ENCODE measurements at places on chromosomes 11 and 22.

GRCh38 chr11:108472681-108473080 is 5.4 kb upstream of the C11orf65 start:
- no peak for DNase-seq

GRCh38 chr11:94241896-94242295 is 62.5 kb upstream of the IZUMO1R start:
- no peak for DNase-seq

- DNase-seq: no peak
Measured at GRCh38 chr11:135027461-135027860, 615.4 kb upstream of the B3GAT1 start.

- no peak for DNase-seq
Measured at GRCh38 chr22:50621356-50621880, 6.5 kb downstream of the ARSA start.

DNA sequence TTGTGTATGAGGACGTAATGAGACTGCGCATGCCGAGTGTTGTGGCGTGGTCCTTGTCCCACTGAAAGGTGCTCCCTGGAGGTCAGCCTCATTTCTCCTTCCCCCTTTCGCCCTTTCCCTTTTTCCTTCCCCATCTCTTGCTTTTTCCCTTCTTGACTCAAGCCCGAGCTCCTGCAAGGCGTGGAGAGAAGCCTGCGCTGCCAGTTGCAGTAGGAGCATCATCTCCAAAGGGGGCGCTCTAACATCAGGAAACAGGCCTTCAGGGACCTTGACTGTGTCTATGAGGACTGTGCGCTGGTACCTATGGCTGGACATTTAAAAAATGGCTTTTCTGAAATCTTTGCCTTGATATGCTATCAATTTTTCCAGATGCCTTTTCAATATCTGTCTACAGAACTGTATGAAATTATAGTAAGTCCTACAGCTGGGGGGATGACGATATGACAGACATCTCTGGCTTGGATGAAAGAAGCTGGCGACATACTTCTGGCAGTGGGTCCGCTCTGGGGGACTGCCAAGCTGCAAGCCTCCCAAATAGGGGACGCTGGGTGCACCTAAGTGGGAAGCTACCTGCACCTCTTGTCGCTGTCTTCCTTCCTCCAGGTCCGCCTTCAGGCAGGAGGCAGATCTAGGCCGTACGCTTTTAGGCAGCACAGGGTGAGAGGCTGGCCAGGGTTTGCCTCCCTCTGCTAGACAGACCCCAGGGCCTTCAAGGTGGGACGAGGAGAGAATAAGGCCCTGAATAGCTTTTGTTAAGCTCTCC is 96.5 kb downstream of the NXPE2 start:
- peak; percentile 53 for DNase-seq

DNA sequence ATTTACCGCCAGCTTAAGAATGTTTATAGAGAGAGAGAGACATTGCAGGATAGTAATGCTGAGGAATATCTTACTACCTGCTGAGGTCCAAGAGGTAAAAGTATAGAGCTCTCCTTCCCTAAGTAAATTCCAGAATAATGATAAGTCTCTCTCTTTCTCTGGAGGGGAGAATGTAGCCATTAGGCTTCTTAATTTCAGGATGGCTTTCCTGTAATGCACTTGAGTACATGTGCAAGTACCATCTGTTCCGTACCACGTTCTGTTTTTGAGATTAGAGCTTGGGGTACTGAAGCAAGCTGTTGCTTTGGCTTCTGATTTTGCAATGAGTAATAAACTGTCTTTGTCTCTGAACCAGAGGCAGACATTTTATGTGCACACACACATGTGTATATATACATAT is 1314.0 kb downstream of the JRKL start:
- no peak for DNase-seq

- no peak for DNase-seq
Measured at GRCh38 chr11:121067026-121067425, 34.0 kb upstream of the TECTA start.

DNA sequence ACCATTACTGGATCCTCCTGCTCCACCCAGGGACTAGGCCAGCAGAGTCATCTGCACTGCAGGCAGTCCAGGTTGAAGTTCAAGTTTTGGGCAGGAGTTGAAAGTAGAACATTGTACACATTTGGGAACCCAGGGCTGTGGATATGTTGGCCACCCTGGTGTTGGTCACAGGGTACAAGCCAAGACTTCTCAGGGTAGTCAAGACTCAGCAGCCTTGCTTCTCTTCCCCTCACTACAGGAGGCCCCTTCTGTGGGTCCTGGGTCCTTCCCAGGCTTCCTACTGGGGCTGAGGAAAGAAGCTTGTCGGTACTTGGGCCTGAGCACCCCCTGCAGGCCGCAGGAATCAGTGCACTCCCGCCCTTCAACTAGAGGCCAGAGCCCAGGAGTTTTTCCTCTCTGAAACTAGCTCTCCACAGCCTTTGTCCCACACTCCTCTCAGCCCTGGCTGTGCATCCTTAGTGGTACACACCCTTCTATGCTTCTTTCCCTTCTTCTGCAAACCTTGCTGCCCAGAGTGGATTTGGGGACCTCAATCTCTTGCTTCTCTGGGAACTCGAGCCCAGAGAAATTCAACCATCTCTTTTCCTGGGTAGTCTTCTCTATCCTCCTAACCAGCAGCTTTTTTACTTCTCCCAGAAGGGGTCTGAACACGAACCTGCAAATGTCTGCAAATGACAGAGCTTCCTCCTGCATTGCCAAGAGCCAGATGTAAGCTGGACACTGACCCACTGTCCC is 2.6 kb upstream of the HPX start:
- peak; percentile 73 for DNase-seq

GRCh38 chr22:36729321-36729720 is 25.8 kb upstream of the CACNG2 start:
- DNase-seq: no peak

DNA sequence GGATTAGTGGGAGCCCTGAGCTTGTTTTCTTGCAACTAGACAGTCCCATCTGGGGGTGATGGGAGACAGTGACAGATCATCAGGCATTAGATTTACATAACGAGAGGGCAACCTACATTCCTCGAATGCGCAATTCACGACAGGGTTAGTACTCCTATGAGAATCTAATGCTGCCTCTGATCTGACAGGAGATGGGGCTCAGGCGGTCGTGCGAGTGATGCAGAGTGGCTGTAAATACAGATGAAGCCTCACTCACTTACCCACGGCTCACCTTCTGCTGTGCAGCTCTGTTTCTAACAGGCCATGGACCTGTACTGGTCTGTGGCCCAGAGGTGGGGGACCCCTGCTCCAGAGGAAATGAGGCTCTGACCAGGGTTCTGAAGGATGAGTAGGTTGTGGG is 125.5 kb downstream of the FBXO7 start:
- DNase-seq: no peak

- DNase-seq: peak; percentile 60
Measured at GRCh38 chr22:50733521-50734342, 4.3 kb upstream of the ACR start.

GRCh38 chr11:103842795-103843194 is 193.6 kb upstream of the DDI1 start:
- DNase-seq: no peak

GRCh38 chr22:40898850-40899357 is 37.0 kb upstream of the DNAJB7 start:
- no peak for DNase-seq

- no peak for DNase-seq
Measured at GRCh38 chr11:27525824-27526516, 19.4 kb upstream of the LIN7C start.

DNA sequence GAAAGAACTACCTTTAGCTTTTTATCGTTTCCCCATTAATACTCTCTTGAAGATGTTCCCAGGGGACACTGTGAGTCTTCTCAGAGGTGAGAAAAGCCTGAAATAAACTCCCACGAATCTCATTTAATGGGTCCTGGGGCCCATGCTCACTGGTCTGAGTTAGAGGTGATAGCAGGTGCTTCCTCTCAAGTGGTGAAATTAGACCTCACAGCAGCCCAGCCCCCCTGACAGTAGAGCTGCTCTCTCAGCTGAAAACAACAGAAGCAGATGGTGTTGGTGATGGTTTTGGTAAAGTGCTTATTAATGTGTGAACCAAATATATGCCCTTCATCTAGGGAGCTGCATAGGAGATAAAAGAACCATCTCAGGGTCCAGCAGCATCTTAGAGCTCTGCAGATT is 76.8 kb upstream of the VPREB1 start:
- DNase-seq: no peak

DNA sequence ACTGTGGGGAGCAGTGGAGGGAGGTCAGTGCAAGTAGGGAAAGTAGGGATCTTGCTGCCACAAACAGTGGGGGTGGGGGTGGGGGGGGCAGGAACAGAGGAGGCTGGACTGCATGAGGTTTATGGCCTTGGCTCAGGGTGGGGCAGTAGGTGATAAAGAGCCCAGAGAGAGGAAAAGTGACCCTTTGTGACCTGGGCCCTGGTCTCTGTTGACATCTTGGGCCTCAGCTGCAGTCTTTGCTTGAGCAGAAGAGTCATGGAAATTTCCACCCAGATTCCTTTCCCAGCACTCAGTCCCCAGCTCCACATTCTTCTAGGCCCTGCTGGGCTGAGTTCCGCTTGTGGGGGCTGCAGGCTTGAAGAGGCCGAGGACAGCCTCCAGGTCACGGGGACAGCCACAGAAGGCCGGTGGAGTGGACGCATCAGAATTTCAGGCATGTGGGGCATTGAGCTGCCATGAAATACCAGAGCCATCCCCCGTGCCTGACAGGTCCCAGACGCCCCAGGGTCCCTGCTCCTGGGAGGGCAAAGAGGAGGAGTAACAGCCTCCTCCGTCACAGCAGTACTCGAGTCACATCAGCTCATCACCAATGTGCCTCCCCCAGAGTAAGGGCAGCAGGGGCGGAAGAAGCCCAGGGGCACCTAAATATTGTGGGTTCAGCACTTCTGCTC is 9.7 kb upstream of the MALAT1 start:
- DNase-seq: peak; percentile 59

GRCh38 chr22:26546282-26546681 is 34.0 kb upstream of the TFIP11 start:
- no peak for DNase-seq

GRCh38 chr11:110829873-110830272 is 117.6 kb upstream of the ARHGAP20 start:
- no peak for DNase-seq

GRCh38 chr11:46330563-46331281 is 16.5 kb upstream of the DGKZ start:
- no peak for DNase-seq

GRCh38 chr11:72676861-72677341 is 2.7 kb upstream of the PDE2A start:
- DNase-seq: no peak

- no peak for DNase-seq
Measured at GRCh38 chr11:116192509-116193210, 580.1 kb downstream of the BUD13 start.

DNA sequence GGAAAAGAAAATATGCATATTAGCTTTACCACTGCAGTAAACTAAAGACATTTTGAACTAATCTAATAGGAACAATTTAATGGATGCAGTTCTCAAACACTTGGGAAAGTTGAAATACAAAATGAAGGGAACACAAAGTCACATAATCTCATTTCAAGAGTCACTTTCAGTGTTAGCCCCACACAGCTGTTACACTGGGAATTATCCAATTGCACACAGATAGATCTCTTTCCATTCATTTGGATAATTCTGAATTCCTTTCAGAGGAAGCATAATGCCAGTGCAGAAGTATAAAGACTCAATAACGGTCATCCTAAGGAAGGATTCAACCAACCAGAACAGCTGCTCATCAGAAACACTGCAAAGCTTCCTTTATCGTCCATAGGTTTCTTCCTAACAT is 173.3 kb downstream of the GRIA4 start:
- peak; percentile 51 for DNase-seq

DNA sequence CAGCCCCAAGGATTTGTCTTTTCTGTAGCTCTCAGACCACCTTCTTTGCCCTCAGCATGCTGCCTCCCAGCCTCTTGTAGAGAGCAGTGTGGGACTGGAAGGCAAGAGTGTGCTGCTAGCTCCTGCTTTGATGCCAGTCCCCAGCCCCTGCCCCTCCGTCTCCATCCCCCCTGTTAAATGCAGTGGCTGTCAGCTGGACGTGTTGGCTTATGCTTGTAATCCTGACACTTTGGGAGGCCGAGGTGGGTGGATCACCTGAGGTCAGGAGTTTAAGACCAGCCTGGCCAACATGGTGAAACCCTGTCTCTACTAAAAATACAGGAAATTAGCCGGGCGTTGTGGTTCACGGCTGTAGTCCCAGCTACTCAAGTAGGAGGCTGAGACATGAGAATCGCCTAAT is 15.5 kb downstream of the SNRPD3 start:
- DNase-seq: no peak

DNA sequence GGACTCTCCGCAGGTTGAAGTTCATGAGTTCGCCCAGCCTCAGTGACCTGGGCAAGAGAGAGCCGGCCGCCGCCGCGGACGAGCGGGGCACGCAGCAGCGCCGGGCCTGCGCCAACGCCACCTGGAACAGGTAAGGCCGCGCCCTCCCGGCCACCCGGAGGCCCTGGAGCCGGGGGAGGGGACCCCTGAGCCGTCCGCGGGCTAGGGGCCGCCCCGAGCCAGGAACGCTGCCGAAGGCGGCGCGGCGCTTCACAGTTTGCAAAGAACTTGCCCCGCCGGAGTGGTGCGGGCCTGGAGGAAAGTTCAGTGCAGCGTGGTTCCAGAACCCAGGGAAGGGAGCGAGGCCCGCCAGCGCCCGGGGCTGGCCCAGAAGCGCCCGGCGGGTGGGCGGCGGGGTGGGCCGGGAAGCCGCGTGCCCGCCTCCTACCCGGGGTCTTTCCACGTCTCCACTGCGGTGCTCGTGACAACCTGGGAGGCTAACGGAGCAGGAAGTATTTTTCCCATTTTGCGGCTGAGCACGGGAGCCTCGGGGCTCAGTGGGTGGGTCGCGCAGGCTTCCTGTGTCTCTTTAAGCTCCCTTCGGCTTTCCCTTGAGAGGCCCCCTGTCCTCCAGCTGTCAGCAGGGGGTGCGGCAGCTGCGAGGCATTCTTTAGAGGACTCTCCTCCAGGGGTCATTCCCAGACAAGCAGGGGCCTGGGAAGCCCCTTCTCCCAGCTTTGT is 635 bp downstream of the PRR5 start:
- DNase-seq: no peak

- no peak for DNase-seq
Measured at GRCh38 chr11:71204748-71205664, 47.4 kb downstream of the SHANK2 start.

GRCh38 chr11:60925868-60926267 is 1.6 kb downstream of the TMEM132A start:
- no peak for DNase-seq

DNA sequence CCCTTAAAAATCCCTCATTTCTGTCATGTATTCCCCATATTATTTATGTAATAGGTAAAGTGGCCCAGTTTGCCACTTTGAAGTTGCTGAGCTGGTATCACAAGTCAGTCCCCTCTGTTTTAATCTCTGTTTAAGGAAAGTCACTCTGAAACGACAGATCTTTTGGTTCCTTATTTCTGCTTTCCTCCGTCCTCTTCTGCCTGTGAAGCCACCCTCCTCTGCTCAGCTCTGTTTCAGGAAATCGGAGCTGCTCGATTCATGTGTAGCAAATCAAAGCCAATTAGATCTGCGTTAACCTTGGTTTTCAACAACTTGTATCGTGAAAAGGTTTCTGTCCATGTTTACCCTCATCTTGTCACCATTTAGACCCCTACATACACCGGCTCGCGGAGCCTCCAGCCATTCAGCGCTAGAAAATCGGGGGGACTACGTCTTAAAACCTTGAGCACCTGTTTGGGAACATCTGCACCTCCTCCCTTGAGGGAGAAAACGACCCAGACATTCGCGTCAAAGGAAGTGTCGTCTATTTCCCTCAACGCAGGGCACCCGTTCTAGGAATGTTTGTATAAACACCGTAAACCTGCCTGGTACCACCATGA is 576 bp upstream of the SC5D start:
- peak; percentile 44 for DNase-seq
